ENCODE measurements at places on chromosomes 11 and 22.
A peak's percentile ranks its signal among the peaks of the same experiment; 100 is the strongest.

DNA sequence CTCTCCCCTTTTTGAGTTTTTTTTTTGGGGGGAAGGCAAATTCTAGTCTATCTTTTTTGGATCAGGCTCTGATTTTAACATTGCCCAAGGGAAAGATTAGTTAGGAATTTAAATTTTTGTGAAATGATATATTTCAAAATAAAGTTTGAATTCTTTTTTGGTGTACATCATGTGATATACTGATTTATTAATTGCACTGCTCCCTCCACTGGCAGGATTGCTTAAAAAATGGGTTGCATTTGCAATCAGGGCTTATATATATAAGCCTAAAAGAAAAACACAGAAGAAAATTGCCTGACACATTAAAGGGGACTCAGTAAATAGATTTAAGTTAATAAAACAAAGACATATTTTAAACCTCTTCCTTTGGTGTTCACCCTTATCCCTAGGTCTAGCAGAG lies 1.2 kb downstream of the DYNC2H1 start:
- no peak for DNase-seq

DNA sequence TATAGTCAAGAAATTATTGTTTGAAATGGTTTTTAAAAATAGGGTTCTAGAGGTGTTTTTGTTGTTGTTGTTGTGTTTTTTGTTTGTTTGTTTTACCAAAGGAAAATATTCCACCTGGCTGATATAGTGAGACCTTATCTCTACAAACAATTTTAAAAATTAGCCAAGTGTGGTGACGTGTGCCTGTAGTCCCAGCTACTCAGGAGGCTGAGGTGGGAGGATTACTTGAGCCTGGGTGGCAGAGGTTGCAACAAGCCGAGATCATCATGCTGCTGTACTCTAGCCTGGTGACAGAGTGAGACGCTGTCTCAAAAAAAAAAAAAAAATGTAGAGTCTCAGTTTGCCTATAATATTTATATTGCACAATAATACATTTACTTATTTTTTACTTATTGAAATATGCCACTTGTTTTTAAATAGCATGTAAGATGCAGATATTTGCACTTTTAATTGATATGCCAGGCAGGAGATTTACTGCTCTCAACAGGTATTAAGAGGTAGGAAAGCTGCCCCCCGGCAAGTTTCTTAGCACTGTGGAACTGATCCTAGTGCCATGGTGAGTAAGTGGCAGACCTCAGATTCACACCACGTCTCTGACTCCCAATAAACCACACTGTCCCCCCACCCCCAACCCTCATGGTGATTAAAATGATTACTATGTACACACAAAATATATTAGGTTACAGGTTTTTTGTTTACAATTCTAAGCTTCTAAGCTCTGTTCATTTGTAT lies 157.4 kb downstream of the TEAD1 start:
- DNase-seq = no peak

DNA sequence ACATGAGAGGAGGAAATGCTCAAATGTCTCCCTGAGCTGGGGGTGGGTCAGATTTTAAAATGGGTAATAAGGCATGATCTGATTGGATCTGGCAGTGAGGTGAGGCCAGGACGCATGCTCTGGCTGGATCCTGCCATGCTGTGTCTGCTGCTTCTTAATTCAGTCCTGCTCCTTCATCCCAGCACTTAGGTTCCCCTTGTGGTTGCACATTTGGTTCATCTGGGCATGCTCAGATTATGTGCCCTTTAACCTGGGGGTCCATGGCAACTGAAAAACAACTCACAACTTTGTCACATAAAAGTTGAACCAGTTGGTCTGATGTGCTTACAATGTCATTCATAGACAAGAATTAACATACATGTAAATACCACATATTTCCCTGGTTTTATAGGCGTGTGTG lies 67.9 kb downstream of the PIWIL4 start:
- no peak for DNase-seq

DNA sequence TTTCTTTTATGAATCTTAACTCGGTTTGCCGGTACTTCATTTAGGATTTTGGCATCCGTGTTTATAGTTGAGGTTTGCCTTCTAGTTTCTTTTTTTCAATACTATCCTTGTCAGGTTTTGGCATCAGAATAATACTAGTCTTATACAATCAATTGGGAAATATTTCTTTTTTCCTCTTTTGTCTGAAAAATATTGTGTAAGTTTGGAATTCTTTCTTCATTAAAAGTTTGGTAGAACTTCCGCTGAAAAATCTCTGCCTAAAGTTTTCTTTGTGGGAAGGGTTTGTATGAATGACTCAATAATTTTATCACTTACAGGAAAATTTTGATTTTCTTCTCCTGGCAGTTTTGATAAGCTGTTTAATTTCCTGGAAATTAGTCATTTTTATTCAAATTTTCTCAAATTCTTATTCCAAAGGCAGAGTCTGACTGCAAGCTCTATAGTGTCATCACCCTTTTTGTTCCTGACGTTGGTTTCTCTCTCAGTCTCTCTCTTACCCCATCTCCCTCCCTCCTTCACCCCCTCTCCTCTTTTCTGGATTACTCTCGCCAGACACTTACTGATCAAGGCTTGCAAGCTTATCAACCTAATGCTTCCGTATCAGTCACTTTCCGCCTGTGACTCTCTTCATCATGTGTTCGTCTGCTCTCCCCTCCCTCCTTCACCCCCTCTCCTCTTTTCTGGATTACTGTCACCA lies 555.7 kb downstream of the TBC1D22A start:
- no peak for DNase-seq

- no peak for DNase-seq
These were observed 66.7 kb upstream of the LMO1 start for GRCh38 chr11:8330404-8330803.

- DNase-seq = peak; percentile 35
These were observed 40.3 kb downstream of the BUD13 start for GRCh38 chr11:116732271-116733042.

- no peak for DNase-seq
These were observed 5.2 kb downstream of the DGAT2 start for GRCh38 chr11:75773595-75774353.

DNA sequence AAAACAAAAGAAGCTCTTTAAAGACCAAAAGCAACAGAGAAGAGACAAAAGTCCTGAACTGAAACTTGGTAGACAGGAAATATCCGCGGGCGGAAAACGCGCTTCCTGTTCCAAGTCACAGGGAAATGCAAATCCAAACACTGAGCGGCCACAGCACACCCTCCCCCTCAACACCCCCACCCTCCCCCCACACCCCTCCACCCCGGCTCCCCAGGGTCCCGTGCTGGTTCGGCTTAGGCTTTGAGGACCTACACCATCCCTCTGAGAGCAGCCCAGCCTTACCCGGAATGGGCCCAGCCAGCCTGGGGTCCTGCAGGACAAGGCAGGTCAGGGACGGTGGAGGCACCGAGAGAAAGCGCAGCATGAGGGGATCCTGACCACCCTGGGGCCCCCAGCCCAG lies 160.4 kb downstream of the BRD1 start:
- DNase-seq = no peak

- no peak for DNase-seq
These were observed 122.4 kb upstream of the OR9Q1 start for GRCh38 chr11:57901278-57901677.

DNA sequence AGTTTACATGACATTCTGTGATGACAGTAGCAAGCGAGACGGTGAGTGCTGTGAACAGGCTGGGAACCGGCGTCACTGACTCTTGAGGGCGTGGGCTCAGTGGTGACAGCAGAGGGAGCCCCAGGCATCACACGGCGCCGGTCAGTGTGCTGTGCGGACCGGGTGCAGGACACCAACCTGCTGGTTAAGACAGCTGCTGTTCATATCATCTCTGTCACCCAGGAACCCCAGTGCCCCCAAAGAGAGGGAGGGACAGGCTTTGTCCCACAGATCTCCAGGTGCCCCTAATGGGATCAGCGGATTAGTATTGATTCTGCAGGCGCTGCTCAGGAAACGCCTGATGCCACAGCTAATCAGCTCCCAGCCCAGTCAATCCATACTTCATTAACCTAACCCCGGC lies 18.4 kb downstream of the B3GAT1 start:
- DNase-seq = no peak

DNA sequence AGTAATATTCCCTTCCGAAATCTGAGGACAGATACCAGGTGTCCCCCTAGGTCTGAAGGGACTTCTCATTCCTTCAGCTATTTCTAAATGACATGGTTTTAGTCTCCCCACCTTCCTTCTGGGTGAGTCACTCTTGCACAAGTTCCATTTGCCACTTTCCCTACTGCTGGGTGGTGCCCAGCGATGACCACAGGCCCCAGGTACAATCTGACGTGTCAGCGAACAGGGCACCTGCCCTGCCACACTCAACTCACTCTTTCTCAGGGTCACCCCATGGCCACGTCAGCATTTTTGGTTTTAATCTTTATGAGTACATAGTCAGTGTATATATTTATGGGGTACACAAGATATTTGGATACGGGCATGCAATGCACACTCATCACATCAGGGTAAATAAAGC lies 17.2 kb downstream of the POU2AF1 start:
- no peak for DNase-seq

- no peak for DNase-seq
These were observed 8.8 kb downstream of the TRAF6 start for GRCh38 chr11:36501236-36501635.

DNA sequence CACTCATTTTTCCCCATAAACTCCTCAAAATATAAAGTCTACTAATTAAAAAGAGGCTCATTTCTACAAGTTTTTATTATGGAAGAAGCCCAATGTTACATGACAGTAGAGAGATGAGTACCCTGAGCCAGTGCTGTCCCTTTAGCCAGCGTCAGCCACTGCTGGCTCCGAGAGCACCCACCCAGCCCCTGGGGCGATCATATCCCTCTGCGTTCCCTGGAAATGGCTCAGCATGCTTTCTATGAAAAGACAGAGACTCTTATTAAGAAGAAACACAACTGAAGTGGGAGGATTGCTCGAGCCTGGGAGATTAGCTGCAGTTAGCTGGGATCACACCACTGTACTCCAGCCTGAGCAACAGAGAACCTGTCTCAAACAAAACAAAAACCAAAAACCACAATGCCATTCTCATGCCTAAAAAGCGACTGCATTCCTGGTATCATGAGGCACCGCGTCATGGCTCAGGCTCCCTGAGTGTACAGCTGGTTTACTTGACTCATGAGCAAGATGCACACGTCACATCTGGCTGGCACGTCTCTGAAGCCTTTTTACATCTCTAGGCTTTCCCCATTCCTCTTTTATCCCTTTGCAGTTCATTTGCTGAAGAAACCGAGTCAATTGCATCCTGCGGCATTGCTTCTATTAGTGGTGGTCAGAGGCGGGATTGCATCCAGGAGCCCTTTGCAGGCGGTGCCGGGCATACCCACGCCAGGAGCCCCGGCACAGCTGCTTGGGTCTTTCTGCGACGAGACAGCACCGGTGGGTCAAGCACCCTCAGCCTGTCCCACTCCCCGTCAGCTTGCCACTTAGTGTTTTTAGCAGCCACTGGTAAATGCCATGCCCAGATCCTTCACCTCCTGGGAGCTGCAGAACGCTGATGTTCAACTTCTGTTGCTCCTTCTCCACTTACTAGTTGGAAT lies 119.9 kb downstream of the CTTN start:
- DNase-seq = no peak

GRCh38 chr11:64122411-64123410 lies 43.2 kb downstream of the MACROD1 start:
- DNase-seq = no peak

GRCh38 chr11:69292221-69292648 lies 1.7 kb upstream of the MYEOV start:
- peak; percentile 30 for DNase-seq

DNA sequence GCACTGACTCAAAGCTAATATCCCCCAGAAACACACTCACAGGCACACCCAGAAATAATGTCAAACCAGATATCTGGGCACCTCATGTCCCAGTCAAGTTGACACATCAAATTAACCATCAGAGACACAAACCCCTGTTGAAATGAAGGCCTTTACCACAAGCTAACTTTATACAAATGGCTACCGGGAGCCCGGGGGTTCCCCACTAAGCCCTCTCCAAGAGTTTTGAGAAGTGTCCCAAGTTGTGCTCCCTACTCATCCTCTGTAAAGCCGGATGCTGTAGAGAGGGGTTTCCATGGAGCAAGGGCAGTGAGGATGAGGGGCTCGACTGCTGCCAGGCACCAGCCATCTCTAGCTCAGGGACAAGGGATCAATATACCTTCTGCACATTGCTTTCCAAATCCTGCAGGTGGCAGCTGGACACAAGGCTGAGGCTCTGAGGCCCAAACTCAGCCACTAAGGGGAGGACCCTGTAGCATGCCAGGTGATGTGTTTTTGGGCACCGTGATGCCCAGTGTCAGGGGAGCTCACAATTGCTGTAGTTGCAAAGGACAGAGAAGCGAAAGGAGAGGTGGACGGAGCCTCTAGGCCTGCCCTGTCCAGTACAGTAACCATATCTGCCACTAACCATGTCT lies 145.7 kb downstream of the TTC17 start:
- DNase-seq = no peak

DNA sequence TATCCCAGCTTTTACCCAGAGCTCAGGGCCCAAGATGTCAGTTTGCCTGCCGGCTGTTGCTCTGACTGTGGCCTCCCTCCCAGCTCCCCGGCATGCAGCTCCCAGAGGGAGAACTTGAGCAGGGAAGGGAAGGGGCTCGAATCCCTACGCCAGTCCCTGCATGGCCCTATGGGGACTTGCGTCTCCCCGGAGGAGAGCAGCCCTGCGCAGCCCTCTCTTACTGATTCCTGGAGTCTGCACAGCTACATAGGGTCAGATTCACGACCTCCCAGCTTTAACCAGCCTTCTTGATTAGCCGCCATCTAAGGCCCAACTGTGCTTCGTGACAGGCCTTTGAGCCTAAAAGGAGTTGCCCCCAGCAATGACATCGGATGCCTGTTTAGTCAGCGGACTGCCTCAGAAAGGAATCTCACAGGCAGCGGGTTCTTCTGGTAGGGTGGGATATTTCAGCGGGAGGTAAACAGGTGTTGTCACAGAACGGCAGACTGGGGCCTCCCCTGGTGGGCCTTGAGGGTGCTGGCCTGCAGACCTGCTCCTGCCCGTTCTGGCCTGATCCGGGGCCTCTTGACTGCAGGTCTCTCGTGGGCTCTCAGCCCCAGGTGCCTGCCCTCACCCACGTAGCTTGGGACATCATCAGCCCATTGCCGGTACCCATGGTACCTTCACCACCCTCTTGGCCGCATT lies 43.8 kb upstream of the KCNQ1OT1 start:
- no peak for DNase-seq

DNA sequence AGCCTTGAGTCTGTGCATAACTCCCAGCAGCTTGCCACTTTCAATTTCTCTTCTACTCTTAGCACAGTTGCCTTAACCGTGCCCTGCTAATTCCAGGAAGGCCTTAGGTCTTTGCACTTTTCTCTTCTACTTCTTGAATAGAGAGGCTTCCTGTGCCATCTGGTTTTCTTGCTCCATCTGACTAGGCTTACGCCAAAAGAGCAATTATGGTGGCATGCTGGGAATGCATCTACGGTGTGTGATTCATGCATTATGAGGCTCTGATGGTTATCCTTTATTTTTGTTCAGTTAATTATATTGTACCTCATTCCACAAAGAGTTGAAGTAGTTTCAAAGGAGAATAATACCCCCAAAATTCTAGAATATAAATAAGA lies 29.4 kb downstream of the SIK2 start:
- DNase-seq = no peak

- DNase-seq = no peak
These were observed 2.2 kb upstream of the SCT start for GRCh38 chr11:629237-629583.

- no peak for DNase-seq
These were observed 539 bp downstream of the SLC35C1 start for GRCh38 chr11:45805305-45806071.

GRCh38 chr11:34959770-34960169 lies 43.4 kb downstream of the PDHX start:
- DNase-seq = no peak

Measured in activated T-helper 9 cell treated with anti-CD3 and anti-CD28 coated beads, Interleukin-2, amount 50 U/mL, for 16 hours (primary cell).